Stimulated activated CD8-positive, alpha-beta memory T cell treated with anti-CD3 and anti-CD28 coated beads, Interleukin-7, amount 100 ng/mL, for 1 hour (primary cell): ENCODE measurements at places on chromosomes 4 and X.

DNA sequence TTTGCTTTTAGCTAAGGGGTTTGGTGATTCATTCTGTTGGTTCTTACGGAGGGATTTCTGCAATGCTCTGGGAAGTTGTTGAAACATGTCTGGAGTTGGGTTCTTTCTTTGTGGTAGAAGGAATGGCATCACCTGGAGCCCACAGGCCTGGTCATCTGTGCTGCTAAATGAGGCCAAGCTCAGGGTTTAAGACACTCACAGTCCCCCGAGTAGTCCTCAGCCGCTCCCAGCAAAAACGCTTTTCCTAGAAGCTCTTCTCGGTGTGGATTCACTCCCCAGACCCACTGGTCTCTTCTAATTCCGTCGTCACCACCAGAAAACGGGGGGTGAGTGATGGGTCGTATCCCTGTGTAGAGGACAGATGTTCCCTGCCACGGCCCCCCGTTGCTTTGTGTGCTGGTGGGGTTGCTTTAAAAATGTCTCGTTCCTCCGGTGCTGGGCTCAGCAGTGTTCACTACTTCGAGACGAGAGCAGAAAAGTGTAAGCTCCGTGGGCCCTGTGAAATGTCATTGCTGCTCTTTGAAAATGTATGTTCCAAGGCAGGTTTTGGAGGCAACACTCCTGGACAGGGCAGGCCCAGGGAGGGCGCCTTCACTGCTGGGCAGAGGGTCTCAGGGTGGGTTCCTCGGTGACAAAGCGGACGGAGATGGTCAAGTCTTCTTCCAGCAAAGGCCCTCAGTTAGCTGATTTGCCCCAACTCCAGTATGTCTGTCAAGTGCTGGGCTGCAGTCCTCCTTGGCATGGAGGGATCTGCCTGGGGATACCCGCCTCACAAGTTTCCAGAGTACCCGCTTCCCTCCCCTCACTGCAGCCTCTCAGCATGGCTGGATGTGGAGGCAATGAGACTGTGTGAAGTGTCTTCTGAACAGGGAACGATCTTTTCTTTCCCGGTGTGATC, 37.3 kb downstream of the PSAPL1 start:
- DNase-seq: no peak

GRCh38 chr4:68575081-68575480, 1.0 kb downstream of the UGT2B17 start:
- no peak for DNase-seq

DNA sequence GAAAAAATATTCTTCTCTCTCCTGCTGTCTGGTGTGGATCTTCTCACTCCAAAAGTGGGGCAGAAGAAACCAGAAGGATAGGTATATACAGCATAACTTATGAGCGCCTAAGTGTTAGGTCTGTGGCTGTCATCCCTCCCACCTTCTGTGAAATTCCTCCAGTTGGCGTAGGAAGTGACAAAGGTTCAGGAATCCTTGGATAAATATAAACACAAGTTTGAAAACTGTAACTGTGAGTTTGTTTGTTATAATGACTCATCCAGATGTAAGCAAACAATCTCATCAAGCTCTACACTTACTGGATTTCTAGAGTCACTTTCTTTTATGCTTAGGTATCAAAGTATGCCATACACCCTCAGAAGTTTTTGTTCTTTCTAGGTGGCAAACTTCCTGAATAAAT, 405.2 kb downstream of the FAT4 start:
- DNase-seq: no peak

DNA sequence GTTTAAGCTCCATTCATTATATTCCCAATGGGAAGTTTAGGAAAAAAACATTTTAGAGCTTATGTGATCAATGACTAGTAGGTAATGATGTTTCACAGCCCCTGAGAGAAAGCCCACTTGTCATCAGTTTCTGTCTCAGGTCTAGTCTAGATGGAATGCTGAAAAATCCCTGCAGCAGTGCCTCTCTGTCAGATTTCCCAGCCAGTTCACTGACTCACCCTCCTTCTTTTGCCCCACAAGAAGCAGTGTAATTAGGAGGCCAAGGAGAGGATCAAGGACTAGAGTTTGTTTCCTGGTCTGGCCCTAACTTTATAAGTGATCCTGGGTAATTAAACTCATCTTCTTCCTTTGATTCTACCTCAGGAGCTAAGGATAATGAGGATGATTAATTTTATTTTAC, 118.7 kb upstream of the ANXA3 start:
- no peak for DNase-seq

- no peak for DNase-seq
Measured at GRCh38 chr4:25863347-25863784, 578 bp upstream of the SEL1L3 start.

DNA sequence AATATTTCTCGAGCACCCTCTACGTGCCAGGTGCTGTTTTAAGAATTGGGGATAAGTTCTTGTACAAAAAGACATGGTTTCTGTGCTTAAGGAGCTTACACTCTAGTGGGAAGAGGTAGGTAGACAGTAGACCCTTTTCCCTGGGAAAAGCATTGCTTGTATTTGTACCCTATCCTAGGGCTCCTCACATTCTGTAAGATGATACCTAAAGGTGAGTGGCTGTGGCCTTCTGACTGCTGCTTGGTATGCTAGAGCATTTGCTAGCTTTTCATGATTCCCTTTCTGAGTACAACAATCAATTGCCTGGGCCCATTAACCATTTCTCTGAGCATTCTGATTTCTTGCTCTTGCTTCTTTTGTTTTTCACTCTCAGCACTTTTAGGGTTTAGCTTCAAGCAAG, 286.6 kb downstream of the ZIC3 start:
- DNase-seq: no peak

GRCh38 chr4:129645461-129645860, 549.5 kb downstream of the C4orf33 start:
- no peak for DNase-seq

GRCh38 chrX:87710580-87710979, 193.0 kb downstream of the KLHL4 start:
- no peak for DNase-seq
